ENCODE measurements at places on chromosomes 13 and 19. TPM values are rescaled to one million over a fixed set of nuclear protein-coding genes. Genes with fewer than 3 reads are reported as not detected.

- H3K4me1 ChIP-seq = peaks cover 51% of the 10 kb centered on the region
- no peak overlapping the region for H3K4me3 ChIP-seq
- DNase-seq = no peak
These were observed 3.0 kb downstream of the PTOV1 start for GRCh38 chr19:49853852-49854377.

DNA sequence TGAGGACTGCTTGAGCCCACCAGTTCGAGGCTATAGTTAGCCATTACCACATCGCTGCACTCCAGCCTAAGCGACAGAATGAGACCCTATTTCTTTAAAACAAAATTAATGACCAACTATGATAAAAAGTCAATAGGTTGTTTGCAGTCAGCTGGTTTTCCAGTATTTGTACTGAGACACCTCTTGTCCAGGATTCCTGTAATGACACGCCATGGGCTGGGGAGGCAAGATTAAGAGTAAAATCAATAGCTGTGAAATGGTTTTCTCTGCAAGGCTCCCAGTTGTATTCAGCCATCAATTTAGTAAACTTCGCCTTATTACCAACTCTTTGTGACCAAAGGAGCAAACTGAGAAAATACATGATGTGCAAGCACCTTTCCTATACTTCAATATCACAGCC lies 29.5 kb downstream of the STK24 start:
- no peak for DNase-seq
- no peaks in the 10 kb centered on the region for H3K36me3 ChIP-seq
- no peak overlapping the region for H3K4me3 ChIP-seq
- peaks cover 35% of the 10 kb centered on the region for H3K4me1 ChIP-seq

GRCh38 chr13:95269756-95270155 lies 31.5 kb downstream of the ABCC4 start:
- H3K4me3 ChIP-seq = no peak overlapping the region
- no peaks in the 10 kb centered on the region for H3K4me1 ChIP-seq
- no peak overlapping the region for H3K27ac ChIP-seq
- H3K36me3 ChIP-seq = no peaks in the 10 kb centered on the region

- H3K36me3 ChIP-seq = no peaks in the 10 kb centered on the region
- H3K4me1 ChIP-seq = peaks cover 22% of the 10 kb centered on the region
- H3K27me3 ChIP-seq = no peaks in the 10 kb centered on the region
- H3K27ac ChIP-seq = peak overlapping the region; percentile 69
These were observed 68.8 kb downstream of the COL4A1 start for GRCh38 chr13:110237875-110238817.

- H3K4me1 ChIP-seq = peaks cover 5% of the 10 kb centered on the region
- no peaks in the 10 kb centered on the region for H3K27me3 ChIP-seq
- DNase-seq = peak; percentile 67
- H3K27ac ChIP-seq = peak overlapping the region; percentile 19
- H3K36me3 ChIP-seq = no peaks in the 10 kb centered on the region
These were observed 53.1 kb upstream of the CYSLTR2 start for GRCh38 chr13:48600374-48601364.

DNA sequence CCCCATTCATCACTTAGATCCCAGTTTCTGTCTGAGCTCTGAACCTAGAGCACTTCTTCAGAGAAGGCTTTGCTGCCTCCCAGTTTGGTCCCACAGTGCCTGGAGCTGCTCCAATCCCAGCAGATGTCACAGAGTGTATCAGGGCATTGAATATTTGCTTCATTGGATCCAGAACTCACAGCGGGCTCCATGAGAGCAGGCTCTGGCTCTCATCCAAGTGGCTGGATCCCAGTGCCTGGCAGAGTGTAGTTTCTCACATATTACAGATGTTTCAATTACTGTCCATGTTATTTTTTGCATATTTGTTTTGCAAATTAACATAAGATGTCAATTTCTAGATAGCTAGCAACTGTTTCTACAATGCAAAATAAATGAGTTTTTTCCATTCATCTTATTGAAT lies 50.6 kb downstream of the MYO16 start:
- DNase-seq = no peak
- no peak overlapping the region for H3K27ac ChIP-seq
- no peaks in the 10 kb centered on the region for H3K4me1 ChIP-seq
- no peaks in the 10 kb centered on the region for H3K27me3 ChIP-seq
- H3K4me3 ChIP-seq = no peak overlapping the region

DNA sequence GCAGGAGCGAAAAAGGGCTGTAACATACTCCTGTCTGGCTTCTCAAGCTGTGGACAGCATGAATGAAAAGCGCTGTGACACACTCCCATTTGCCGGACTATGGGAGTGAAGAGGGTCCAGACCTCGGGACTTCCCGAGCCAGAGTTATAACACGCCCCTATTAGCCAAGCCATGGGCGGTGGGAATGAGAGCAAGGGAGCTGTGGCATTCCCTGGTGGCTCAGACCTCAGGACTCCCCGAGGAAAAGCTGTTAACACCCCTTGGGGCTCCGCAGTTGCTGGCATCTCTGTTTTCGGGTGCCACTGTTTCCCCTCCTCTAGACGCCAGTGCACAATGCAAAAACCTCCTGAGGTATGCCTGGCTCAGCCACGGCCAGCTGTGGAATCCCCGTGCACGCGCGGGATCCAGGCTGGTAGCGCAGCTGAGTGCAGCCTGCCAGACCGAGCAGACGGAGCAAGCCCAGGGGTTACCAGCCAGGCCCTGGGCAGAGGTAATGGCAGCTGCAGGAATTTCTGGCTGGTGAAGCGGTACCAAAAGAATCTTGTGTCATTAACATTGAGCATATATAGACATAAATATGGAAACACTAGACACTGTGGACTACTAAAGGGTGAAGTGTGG lies 1534.6 kb upstream of the PRR20A start:
- H3K4me3 ChIP-seq = no peak overlapping the region
- no peaks in the 10 kb centered on the region for H3K36me3 ChIP-seq
- no peak for DNase-seq
- H3K27me3 ChIP-seq = no peaks in the 10 kb centered on the region

GRCh38 chr19:35293363-35293739 lies 1.4 kb downstream of the MAG start:
- no peak overlapping the region for H3K27ac ChIP-seq
- no peaks in the 10 kb centered on the region for H3K4me1 ChIP-seq
- no peak for DNase-seq
- no peaks in the 10 kb centered on the region for H3K27me3 ChIP-seq
- no peak overlapping the region for H3K4me3 ChIP-seq

GRCh38 chr19:33241530-33242101 lies 16.0 kb upstream of the SLC7A10 start:
- no peaks in the 10 kb centered on the region for H3K27me3 ChIP-seq
- no peak overlapping the region for H3K27ac ChIP-seq
- no peaks in the 10 kb centered on the region for H3K4me1 ChIP-seq
- no peak for DNase-seq
- H3K4me3 ChIP-seq = no peak overlapping the region

Gene KLK7
- not detected for total RNA-seq

Gene SYNGR4
- total RNA-seq = not detected

Gene PRR36
- total RNA-seq = 0.83 TPM

Gene TMIGD2
- not detected for total RNA-seq

Gene RPS28
- total RNA-seq = 578 TPM

Gene LACC1
- total RNA-seq = 12.8 TPM

Gene APC2
- total RNA-seq = 6.9 TPM

Gene C19orf53
- 100 TPM for total RNA-seq

Gene ZNF444
- 25.5 TPM for total RNA-seq

All from adrenal gland (tissue), 19 donors.